Stimulated activated CD4-positive, alpha-beta T cell treated with anti-CD3 and anti-CD28 coated beads, Interleukin-1b, Interleukin-23, amount 100 ng/mL, for 24 hours (primary cell): ENCODE measurements at places on chromosomes 2 and 18.

DNA sequence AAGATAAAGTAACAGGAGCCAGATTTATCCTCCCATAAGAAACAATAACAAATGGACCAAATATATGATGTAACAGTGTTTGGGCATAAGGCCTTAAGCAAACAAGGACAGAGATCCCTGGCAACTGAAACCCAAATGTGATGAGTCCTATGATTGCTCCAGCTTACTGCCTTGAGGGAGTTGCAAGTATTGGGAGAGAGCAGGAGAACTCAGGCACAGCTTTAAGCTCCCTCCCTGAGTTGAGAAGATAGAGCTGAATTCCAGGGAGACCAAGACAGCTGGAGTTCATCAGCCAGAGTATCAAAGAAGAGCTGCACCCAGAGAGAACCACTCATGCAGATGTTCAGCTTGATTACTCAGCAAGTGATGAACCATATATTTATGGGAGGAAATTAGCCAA, 814.5 kb upstream of the RAB6C start:
- DNase-seq: no peak

DNA sequence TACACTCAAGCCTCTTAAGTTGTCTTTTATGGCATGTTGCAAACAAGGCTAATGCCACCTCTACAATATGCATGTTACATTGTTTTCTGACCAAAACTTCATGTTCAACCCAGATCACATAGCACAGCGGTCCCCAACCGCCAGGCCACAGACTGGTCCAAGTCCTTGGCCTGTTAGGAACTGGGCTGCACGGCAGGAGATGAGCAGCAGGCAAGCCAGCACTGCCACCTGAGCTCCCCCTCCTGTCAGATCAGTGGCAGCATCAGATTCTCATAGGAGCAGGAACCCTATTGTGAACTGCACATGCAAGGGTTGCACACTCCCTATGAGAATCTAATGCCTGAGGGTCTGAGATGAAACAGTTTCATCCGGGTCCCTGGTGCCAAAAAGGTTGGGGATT, 324.8 kb upstream of the CHAC2 start:
- DNase-seq: no peak

- DNase-seq: no peak
Measured at GRCh38 chr2:200655918-200656580, 70.2 kb downstream of the AOX1 start.

- DNase-seq: no peak
Measured at GRCh38 chr2:192166946-192167345, 27.8 kb downstream of the TMEFF2 start.

- no peak for DNase-seq
Measured at GRCh38 chr2:27448381-27448780, 6.2 kb downstream of the KRTCAP3 start.
